ENCODE measurements at places on chromosomes 12 and 14.

DNA sequence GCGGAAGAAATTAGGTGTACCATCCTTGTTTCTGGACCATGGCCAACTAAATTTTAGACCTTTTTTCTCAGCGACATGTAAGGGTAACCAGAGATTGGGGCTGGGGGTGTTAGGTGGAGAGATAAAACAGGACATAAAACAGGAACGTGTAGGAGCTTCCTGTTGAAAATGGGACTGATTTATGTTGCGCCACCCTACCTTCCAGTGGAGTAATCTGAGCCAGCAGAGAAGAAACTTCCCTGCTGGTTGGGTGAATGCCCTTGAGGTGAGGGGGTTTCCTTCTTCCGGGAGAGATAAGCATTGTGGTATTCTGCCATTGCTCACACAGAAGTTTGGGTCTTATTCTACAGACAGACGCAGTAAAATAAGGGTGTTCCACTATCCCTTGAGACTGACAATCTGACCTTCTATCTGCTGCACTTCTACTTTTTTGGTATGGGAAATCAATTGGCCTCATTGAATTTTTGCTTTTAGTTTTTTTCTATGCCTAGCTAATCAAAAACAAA lies 417.6 kb downstream of the PCNX1 start:
- DNase-seq: no peak

GRCh38 chr14:49220492-49220891 lies 365.7 kb downstream of the RPS29 start:
- DNase-seq: peak; percentile 68

DNA sequence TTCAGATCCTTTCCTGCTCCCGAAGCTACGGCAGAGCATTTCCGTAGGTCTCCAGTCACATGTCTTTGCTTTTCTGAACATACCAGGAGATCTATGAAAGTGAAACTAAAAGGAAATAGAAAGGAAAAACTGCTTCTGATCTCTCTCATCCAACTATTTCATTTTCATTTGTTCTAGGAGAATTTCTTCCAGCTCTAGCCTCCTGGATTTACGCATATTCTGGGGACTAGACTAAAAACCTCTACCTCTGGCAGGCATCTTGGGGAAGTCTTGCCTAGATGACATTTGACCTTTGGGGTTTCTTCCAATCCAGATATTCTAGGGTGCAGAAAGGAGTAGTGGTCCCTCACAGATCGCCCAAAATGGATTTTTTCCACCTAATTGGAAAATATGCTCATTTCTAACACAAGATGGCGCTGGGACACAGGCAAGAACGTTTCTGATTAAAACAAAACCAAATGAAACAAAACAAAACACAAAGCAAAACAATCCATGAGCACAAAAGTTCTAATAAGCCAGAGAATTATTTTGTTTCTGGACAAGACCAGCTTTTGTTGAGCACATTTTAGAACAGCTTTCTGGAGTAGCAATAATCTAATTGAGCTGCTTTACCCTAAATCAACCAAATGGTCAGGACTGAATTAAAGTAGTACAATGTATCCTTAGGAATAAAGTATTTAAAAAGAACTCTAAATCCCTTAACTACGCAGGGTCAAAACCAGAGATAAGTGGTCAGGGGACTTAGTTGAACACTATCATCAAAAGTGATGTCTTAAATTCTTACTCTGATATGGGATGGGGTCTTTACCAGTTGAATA lies 12.3 kb upstream of the PARP11 start:
- DNase-seq: peak; percentile 65

DNA sequence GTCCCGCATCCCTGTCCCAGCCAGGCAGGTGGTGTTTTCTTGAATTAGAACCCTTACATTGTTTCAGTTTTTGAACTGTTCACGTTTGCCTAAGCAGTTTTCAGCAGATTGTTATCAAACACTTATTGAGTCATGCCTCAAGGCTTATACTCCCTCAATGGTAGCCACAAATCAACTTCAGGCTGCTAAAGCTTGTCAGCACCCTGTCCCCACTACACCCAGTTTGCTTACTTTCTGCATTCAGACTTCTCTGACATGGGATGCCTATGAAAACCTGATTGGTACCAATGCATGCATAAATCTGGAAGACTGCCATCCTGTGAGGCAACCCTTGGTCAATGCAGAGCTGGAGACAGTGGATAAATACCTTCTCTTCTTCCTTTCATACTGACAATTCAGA lies 225.4 kb downstream of the BTG1 start:
- no peak for DNase-seq

DNA sequence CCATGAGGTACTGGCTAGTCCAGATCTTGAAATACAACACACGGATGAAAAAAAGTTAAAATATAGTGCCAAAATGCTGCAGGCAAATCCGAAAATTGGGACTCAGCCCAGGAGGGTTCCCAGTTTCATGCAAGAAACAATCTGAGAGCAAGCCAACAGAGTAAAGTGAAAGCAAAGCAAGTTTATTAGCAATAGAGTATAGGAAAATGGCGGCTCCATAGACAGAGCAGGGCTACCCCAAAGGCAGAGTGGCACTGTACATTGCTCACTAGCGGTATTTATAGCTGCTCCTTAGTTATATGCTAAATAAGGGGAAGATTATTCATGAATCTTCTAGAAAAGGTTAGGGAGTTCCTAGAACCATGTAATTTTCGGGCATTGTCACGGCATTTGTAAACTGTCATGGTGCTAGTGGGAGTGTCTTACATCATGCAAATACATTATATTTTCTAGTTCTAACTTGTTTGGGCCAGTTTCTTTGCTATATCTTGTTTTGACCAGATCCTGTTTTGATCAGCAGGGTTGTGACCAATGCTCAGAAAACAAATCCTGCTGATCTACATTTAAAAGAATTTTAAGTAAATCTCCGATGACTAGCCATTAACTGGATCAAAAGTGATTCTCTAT lies 29.1 kb downstream of the RECQL start:
- no peak for DNase-seq

- DNase-seq: no peak
Measured at GRCh38 chr12:123410041-123410412, 26.1 kb downstream of the KMT5A start.

GRCh38 chr12:124689631-124690030 lies 122.2 kb upstream of the NCOR2 start:
- DNase-seq: no peak

- no peak for DNase-seq
Measured at GRCh38 chr12:10405294-10405693, 4.3 kb downstream of the KLRC4 start.

All from NCI-H1694 treated with DMSO at 0.1 percent for 48 hours (cell line).